DMS 273 treated with DMSO at 0.1 percent for 48 hours (cell line): ENCODE measurements at places on chromosomes 6 and 20.

GRCh38 chr6:110597761-110598160, 121.3 kb upstream of the SLC22A16 start:
- no peak for DNase-seq

GRCh38 chr6:149904661-149905370, 6.9 kb upstream of the RAET1E start:
- no peak for DNase-seq

- no peak for DNase-seq
These were observed 129.5 kb downstream of the MMUT start for GRCh38 chr6:49333345-49334125.

DNA sequence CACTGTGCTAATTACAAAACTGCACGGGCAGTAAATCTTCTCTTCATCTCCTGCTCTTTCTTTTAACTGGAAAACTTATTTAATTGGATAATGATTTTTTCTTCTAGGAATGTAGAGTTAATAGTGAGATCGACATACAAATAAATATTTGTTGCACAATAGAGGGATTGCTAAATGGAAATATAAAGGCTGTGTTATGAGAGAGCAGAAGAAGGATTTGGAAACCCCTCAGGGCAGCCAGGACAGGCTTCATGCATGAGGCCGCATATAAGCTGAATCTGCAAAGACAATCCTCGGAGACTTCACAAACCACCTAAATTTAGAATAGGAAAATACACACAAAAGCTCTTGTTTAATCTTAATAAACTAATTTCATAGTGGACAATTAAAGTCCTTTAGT, 2.9 kb upstream of the TAAR1 start:
- DNase-seq = no peak

DNA sequence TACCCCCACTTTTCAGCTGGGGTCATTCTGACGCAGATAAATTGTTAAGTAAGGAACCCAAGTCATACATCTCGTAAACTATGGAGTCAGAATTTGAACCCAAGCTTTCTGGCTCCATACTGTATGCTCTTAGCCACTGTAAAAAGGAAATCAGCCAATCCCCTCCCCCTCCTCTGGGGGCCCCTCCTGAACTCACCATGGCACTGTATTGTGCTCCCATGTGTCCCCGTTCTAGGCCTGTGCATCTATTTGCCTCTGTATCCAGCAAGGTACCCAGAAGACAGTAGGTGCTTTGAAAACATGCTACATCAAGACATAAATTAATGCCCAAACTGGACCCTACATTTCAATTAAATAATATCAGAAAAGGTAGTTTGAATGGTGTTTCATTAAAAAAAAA, 98.5 kb downstream of the PREP start:
- no peak for DNase-seq

GRCh38 chr6:5510331-5511133, 249.2 kb downstream of the FARS2 start:
- DNase-seq = no peak

DNA sequence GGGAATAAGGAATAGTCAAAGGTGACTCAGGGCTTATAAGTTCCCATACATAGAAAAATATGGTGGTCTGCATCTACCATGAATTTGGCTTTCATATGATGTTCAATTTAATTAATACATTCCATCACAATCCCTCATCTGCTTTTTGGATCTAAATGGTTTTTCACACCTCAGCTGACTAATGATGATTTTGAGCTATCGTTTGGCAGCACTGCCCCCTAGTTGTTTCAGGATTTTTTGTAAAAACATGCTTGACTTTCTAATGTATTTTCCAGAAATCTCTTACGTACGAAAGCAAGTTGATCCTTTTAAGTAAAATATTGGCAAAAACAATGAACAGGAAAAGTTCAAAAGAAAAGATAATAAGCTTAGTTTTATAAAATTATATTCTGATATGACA, 408.6 kb upstream of the ADGRB3 start:
- no peak for DNase-seq

GRCh38 chr6:147366290-147366689, 142.2 kb upstream of the SAMD5 start:
- DNase-seq = no peak

- no peak for DNase-seq
These were observed 117.0 kb downstream of the TFAP2A start for GRCh38 chr6:10297832-10298231.

DNA sequence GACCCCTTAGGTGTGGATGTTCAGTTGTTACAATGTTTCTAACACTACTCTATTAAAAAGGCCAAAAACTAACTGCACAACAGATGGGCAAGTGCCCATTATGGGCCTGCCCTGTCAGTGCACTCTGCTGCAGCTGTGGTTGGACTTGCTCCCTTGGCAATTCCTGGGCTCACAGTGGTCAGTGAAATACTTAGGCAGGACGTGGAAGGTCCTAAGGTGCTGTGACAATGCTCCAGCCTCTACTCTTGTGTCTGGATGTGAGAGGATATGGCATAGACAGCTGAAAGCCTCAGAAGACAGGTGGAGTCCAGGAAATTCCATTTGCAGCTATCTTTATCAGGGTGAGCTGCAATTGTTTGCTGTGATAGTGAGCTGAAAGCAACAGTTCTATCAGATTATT, 136.5 kb upstream of the OLIG3 start:
- no peak for DNase-seq

DNA sequence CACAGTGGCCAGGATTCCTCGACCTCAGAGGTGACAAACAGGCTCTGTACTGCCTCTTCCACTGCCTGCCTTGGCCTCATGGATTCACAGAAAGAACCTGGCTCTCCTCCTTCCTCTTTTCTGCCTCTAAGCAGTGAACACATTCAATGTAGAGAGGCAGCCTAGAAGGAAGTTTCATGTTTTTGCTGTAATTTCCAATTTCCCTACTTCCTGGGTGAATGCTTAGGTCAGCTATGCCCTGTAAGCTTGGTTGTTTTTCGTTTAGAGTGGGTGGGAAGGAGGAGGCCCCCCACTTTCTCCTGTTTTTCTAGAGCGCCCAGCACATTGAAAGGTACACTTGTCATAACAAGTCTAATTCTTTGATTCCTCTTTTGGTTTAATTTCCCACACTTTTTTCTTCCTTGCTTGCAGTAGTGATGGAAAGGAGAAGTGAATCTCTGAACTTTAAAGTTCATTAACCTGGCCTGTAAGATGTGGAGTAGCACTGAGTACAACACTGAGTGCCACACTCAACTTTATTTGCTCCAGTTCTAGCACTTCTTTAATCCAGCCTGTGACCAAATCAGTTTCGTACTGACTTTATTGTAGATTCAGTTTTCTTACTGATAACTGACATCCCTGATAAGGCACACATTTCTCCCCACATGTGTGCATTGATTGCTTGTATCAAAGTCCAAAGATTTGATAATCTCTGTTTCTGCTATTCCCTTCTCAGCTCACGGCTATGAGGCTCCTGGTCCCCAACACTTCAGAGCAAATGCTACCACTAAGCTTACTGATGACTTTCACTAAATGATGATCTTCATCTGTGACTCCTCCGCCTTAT, 100.0 kb upstream of the MAN1A1 start:
- no peak for DNase-seq
